PC-9 (cell line): ENCODE measurements at places on chromosomes 3 and 15. TPM values are rescaled to one million over a fixed set of nuclear protein-coding genes. Genes with fewer than 3 reads are reported as not detected.

The POLQ gene
- 14.3 and 15.6 TPM in 2 replicates for total RNA-seq

The SOX2 gene
- total RNA-seq: not detected in 2 replicates

The ZIC4 gene
- total RNA-seq: not detected in 2 replicates

- DNase-seq: no peak
Measured at GRCh38 chr15:67899596-67900283, 59.9 kb upstream of the RNU6-1 start.

- no peak for DNase-seq
Measured at GRCh38 chr15:43406808-43407207, 35.9 kb downstream of the TUBGCP4 start.

The NR2E3 gene
- 1.5 and 2.1 TPM in 2 replicates for total RNA-seq

DNA sequence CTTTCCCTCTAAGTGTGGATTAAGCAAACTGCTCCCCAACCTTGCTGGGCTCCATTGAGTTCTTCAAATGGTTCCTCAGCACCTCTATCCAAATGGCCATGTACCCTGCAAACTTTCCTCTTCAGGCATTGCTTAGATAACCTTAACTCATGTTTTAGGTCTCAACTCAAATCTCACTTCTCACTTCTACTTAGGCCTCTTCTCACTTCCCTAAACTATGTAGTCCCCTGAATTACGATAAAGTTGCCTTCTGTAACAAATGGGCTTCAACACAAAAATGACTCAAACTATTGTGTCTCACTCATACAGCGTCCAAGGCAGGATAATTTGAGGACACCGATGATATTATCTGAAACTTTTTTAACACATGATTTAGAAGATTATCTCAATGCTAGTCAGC, 62.4 kb upstream of the STAC start:
- no peak for DNase-seq

The RARB gene
- total RNA-seq: 0.75 and 1.0 TPM in 2 replicates

The MESP2 gene
- 1.3 and 2.4 TPM in 2 replicates for total RNA-seq

The GCNT3 gene
- 0.52 and 0.80 TPM in 2 replicates for total RNA-seq

The MED12L gene
- total RNA-seq: 3.0 and 4.0 TPM in 2 replicates

GRCh38 chr15:25186906-25187645, 232.3 kb downstream of the SNRPN start:
- no peak for DNase-seq

The FBXO40 gene
- not detected in 2 replicates for total RNA-seq

- no peak for DNase-seq
Measured at GRCh38 chr3:159936541-159936940, 52.1 kb upstream of the IL12A start.

The DUOXA1 gene
- total RNA-seq: 0.33 and 0.75 TPM in 2 replicates

DNA sequence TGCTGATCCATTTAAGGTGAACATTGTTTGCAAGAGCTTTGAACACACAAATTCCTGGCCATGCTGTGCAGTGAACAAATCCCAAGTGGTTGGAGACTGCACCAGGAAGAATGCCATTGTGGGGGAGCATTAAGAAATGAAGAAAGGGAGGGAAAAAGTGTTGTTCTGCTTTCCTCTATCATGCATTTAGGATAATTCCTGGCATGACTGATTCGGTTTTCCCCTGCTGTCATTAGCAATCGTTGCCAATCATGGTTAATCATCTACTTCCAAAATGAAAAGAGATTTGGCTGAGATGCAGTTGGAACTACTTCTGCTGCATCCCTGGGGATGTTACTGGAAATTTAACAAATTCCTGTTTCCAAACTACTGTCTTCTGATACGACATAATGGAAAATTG, 73.7 kb upstream of the ZPLD1 start:
- DNase-seq: no peak

GRCh38 chr15:25437777-25438600, 835 bp downstream of the UBE3A start:
- DNase-seq: peak; percentile 57

DNA sequence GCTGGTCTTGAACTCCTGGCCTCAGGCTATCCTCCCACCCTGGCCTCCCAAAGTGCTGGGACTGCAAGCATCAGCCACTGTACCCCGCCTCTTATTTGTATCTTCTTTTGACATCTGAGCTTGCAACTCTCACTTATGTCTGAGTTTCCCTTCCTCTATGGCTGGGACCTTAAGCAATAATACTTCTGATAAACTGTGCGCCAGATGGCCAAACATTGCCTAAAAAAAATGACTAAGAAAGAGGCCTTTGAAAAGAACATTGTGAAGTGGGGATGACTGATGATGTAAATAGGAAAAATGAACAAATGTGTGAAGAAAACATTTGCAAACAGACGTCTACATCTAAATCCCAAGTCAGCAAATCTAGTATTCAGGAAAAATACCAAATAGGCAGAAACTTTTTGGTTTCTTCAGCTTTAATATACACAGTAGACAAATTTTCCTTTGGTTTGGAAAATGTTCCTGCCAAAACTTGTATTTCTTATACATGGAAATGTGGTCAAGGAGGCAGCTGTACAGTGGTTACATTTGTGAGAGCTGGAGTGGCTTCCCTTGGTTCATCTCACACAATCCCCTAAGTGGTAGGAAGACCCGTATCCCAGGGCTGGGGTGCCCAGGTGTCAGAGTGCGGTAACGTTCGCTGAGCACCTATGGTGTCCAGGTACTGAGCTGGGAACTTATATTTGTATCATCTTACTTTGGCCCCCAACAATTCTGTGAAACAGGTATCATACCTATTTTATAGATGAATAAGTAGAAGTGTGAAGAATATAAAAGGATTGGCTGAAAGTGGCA, 11.6 kb upstream of the TFRC start:
- peak; percentile 4 for DNase-seq

DNA sequence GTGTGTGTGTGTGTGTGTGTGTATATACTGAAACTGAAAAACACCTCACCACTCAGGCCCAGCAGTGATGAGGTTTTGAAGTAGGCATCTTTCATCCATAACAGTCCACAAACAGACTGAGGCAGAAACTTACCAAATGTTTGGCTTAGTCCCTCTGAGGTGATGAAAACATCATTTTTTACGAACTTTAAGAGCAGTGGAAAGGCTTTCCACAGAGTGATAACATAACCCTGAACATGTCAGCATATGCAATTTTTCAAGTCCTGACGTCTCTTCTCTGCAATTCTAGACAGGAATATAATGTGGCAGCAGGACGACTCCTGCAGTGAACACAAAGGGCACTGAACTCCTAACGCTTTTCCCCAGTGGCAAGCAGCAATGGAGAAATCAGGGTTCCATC, 247.0 kb upstream of the THBS1 start:
- DNase-seq: no peak

The COL6A5 gene
- total RNA-seq: not detected in 2 replicates

GRCh38 chr3:45890405-45890804, 4.1 kb downstream of the CCR9 start:
- peak; percentile 24 for DNase-seq

DNA sequence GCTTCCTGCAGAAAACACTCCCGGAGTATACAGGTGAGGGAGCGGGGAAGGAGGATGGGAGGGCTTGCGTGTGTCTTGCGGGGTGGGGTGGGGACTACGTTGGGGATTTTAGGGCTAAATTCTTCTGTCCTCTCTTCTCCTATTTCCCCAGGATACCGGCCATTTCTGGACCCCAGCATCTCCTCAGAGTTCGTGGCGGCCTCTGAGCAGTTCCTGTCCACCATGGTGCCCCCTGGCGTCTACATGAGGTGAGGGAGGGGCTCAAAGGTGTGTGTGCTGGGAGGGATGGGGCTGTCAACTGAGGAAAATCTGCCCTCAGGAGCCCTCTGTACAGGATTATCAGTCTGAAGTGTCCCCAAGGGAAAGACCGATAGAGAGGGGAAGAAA, 6.6 kb downstream of the DUOX1 start:
- no peak for DNase-seq
